ENCODE measurements at places on chromosomes 11 and 22. TPM values are rescaled to one million over a fixed set of nuclear protein-coding genes. Genes with fewer than 3 reads are reported as not detected.

DNA sequence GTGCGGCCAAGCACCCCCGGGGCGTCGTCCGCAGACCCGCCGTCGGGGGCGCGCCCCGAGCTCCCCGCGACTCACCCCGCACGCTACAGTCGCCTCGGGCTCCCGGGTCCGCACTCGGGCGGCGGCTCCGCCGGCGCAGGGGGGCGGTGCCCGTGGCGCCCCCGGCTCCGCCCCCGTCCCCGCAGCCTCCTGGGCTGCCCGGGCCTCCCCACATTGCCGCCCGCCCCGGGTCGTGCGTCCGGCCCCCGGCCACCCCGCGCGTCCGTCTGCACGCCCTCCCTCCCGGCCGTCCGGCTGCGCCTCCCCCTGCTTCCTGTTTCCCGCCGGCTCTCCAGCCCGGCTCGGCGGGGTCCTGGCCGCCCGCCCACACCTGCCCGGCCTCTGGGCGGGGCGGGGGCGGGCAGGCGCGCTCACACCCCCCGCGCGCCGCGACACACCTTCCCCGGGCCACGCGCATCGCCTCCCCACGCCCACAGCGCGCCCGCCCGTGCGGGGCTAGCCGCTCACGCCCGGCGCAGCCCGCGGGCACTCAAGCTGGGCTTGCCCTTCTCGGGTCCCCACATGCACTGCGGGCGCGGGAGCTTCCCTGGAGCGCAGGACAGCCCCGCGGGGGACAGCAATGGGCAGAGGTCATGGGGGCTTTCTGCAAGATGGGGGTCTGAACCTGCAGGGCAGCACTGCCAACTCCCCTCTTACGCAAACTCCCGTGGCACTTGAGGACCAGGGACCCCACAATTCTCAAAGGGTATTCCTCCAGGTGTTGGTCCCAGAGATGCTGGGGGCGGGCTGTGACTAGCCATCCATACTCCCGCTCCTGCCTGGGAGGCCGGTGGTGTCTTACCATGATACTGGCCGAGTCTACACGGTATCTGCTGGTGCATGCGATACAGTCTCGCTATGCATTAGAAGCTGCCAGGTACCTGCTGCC lies at the start of gene CARD10:
TSS of gene CARD10 (minus strand) at position 148 of the 928 bp plus-strand sequence. CDS start 215 bp downstream, outside the sequence.
- DNase-seq = no peak

DNA sequence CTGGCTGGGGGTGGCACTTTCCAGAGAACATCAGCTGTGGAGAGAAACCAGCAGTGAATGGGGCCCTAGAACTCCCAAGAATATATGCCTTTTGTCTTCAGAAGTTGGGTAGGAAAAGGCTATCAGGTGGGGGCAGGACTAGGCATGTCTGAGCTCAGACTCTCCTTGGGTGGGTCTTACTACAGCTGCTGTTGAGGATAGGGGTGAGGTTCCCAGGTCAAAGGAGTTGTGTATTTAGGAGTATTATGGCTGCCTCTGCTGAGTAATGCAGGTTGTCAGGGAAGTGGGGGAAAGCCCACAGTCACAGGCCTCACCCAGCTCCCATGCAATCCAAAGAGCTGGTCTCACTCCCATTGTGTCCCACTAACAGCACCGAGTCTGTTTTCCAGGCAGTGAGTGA lies 26.1 kb downstream of the SLC22A9 start:
- DNase-seq = no peak

GRCh38 chr11:99019696-99020095 lies 1.1 kb upstream of the CNTN5 start:
- DNase-seq = no peak

- no peak for DNase-seq
These were observed 1.0 kb upstream of the TRIM44 start for GRCh38 chr11:35661534-35661933.

- no peak for DNase-seq
These were observed 29.4 kb upstream of the CAPRIN1 start for GRCh38 chr11:34021977-34022735.

DNA sequence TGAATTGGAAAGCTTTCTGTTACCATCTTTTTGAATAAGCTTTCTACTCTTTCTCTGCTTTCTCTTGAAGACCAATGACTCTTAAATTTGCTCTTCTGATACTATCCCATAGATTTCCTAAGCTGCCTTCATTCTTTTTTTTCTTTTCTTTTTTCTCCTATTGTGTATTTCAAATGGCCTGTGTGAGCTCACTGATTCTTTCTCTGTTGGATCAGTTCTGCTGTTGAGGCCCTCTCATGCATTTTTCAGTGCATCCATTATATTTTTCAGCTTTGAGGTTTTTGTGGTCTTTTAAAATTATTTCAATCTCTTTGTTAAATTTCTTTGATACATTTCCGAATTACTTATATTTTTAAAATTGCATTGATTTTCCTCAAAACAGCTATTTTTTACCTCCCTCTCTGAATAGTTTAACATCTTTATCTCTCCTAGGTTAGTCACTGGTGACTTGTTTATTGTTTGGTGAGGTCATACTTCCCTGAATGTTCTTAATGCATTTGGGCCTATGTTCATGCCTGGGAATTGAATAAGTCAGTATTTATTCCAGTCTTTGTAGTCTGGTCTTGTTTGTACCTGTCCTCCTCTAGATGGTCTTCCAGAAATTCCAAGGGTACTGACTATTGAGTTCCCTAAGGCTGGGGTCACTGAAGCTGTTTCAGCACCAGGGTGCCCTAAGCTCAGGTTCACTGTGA lies 110.6 kb upstream of the SERPIND1 start:
- DNase-seq = no peak

DNA sequence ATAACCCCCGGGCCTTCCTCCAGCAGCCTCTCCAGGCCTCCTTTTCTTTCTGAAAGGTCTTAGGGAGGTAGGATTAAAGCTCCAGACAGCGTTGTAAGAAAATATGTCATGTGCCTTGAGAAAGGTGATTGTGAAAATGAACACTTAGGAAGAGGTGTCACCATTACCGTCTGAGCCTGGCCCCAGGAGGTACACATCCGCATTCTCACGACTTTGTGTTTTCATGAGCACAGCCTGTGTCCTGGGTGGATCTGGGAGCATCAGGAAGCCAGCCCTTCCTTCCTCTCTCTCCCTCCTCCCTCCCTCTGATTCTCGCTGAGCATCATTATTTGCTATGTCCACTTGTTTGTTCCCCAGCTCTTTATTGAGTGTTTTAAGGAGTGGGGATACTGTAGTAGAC lies 105.1 kb upstream of the CRYBB3 start:
- no peak for DNase-seq

GRCh38 chr11:71316701-71317100 lies 64.3 kb upstream of the SHANK2 start:
- no peak for DNase-seq

GRCh38 chr11:69201764-69202370 lies 46.1 kb downstream of the SMIM38 start:
- DNase-seq = no peak

DNA sequence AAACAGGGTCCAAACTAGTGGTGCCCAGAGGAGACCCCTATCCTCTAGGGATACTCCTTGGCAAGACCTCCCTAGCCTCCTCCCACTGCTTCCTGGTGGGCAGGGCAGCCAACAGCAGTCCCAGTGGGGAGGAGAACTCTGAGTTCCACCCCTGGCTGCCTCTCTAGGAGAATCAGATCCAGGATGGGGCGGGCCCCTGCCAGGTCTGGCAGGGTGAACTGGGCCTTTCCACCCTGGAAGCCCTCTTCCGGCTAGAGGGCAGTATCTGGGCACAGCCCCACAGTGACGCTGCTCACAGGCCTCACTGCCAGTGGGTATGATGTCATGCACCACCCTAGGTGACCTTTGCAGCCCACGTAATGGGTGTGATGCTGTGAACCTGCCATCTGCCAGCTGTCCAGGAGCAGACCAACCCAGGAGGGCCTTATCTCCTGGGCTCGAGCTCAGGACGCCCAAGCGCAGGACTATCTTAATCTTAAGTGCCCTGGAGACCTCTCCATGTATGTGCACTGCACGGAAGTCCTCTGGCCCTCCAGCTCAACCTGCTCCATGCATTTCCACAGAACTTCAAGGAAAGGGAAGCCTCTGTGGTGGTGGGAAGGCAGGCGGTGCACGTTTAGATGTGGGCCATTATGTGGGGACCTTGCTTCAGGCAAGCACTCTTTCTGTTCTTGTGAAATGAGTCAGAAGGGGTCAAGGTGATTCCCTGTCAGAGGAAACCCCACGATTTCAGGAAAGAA lies 31.8 kb upstream of the FCHSD2 start:
- no peak for DNase-seq

DNA sequence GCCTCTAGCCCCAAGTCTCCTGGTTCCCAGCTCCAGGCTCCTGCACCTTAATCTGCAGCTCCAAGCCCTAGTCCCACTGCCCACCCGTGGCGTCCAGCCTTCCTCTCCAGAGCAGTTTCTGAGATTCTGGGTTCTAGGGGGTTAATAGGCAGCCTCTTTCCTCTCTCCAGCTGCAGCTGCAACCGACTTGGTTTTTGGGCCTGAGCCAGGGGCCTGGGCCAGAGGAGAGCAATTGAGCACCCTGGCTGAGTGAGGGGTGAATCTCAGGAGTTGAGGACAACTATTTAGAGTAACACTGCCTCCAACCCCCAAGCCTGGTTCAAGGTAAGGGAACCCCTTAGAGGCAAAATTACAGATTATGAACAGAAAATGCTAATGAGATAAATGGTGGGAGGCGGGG lies 9.0 kb upstream of the CHRM1 start:
- no peak for DNase-seq

- no peak for DNase-seq
These were observed 43.9 kb downstream of the ZNF280B start for GRCh38 chr22:22464541-22465054.

DNA sequence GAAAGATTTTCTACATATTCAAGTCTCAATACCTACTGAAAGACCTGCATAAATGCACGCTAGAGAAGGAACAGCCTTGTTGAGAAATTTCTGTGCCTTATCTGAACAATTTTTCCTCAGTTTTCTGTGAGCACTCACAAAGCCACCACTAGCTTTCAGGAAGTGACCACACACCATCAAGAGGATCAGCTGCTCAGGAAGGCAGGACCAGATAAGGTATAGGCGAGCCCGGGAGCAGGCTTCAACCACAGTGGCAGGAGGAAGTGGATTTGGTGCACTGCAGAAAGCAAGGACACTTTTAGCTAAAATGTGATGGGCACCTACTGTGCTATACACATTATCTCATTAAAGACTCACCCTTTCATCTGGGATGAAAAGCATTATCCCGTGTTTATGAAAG lies 220.8 kb downstream of the RAB38 start:
- no peak for DNase-seq

- no peak for DNase-seq
These were observed 86.2 kb upstream of the SCUBE2 start for GRCh38 chr11:9177438-9178091.

DNA sequence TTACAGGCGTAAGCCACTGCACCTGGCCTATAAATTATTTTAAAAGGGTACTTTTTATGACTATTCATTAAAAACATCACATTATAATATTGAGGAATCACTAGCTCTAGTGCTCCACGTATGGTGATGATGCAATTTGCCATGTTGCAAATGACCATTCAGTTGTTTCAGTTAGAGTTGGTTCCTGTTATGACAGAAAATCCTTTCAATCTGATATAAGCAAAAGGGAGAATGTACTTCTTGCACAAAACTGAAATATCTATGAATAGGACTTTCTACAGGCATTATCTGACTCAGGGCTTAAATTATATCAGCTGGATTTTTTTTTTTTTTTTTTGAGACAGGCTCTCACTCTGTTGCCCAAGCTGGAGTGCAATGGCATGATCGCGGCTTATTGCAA lies 45.6 kb upstream of the RRM1 start:
- no peak for DNase-seq

The E2F8 gene
- total RNA-seq = 0.65 TPM

The PAX6 gene
- 4.2 TPM for total RNA-seq

The SPI1 gene
- total RNA-seq = not detected

The C11orf87 gene
- not detected for total RNA-seq

Data from renal cortical epithelial cell (primary cell).